Activated CD8-positive, alpha-beta memory T cell treated with anti-CD3 and anti-CD28 coated beads, Interleukin-2, amount 50 U/mL, for 48 hours (primary cell): ENCODE measurements at places on chromosomes 2 and 18.

DNA sequence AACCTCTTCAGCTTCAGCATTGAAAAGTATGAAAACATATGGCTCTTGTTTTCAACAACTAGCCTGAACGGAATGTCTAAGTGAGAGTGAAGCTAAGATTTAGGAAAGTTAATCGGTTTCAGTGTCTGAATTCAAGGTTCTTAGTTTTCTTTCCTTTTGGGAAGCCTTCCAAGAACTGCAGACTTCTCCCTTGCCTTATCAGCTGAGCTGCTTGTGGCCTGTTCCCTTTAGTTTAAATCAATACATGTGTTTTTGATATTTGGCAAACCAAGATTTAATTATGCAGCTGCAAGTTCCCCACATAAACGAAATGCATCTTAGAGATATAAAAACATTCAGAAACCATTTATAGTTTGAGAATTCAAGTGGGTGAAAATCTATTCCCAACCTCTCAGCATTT is 274.3 kb upstream of the NRP2 start:
- DNase-seq: no peak

DNA sequence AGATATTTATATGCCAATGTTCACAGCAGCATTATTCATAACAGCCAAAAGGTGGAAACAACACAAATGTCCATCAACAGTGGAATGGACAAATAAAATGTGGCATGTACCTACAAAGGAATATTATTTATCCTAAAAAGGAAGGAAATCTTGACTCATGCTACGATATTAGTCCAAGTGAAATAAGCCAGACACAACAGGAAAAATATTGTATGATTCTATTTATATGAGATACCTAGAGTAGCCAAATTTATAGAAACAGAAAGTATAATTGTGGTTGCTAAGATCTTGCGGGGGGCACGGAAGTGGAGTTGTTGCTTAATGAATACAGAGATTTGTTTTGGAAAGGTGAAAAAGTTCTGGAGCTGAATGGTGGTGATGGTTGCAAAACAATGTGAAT is 33.0 kb upstream of the CCDC150 start:
- no peak for DNase-seq

- no peak for DNase-seq
Measured at GRCh38 chr2:204021290-204022081, 84.9 kb downstream of the ICOS start.

GRCh38 chr2:174794851-174795374 is 30.6 kb upstream of the CHRNA1 start:
- DNase-seq: no peak
